Renal cortical epithelial cell (primary cell): ENCODE measurements at places on chromosomes 12 and 14. TPM values are rescaled to one million over a fixed set of nuclear protein-coding genes. Genes with fewer than 3 reads are reported as not detected.
A peak's percentile ranks its signal among the peaks of the same experiment; 100 is the strongest.

Gene RITA1
- 27.1 and 31.1 TPM in 2 replicates for total RNA-seq

Gene SIX1
- total RNA-seq: 1.2 and 7.6 TPM in 2 replicates

Gene PSMD9
- 62.3 and 132 TPM in 2 replicates for total RNA-seq

- peak; percentile 32 for DNase-seq
Measured at GRCh38 chr14:34126586-34126985, 175.7 kb upstream of the EGLN3 start.
